ENCODE measurements at places on chromosomes 13 and 19. TPM values are rescaled to one million over a fixed set of nuclear protein-coding genes. Genes with fewer than 3 reads are reported as not detected.

GSX1 gene
- not detected for total RNA-seq

ALOX5AP gene
- total RNA-seq: not detected

DCT gene
- total RNA-seq: not detected

ZNF45 gene
- 16.2 TPM for total RNA-seq

IRGC gene
- not detected for total RNA-seq

KLF16 gene
- 14.4 TPM for total RNA-seq

PET100 gene
- 13.8 TPM for total RNA-seq

GJB2 gene
- total RNA-seq: not detected

SLC8A2 gene
- total RNA-seq: not detected

EHD2 gene
- total RNA-seq: 126 TPM

FCER2 gene
- not detected for total RNA-seq

ONECUT3 gene
- total RNA-seq: not detected

TLE2 gene
- total RNA-seq: 13.7 TPM

CALR3 gene
- total RNA-seq: 0.13 TPM

SLC5A5 gene
- not detected for total RNA-seq

SLAIN1 gene
- total RNA-seq: 4.0 TPM

LGALS7B gene
- not detected for total RNA-seq

KLK12 gene
- total RNA-seq: not detected

MYDGF gene
- 162 TPM for total RNA-seq

RAB4B gene
- 10.0 TPM for total RNA-seq

ZFP36 gene
- total RNA-seq: 3.2 TPM
